Naive thymus-derived CD4-positive, alpha-beta T cell (primary cell): ENCODE measurements at places on chromosomes 1 and 21. TPM values are rescaled to one million over a fixed set of nuclear protein-coding genes. Genes with fewer than 3 reads are reported as not detected.

Gene DPT
- polyA plus RNA-seq, result not detected

Gene CLEC20A
- not detected for polyA plus RNA-seq

Gene BRDT
- not detected for polyA plus RNA-seq

Gene SFT2D2
- 35.9 TPM for polyA plus RNA-seq

Gene LGR6
- 0.22 TPM for polyA plus RNA-seq

Gene MXRA8
- polyA plus RNA-seq, result 0.66 TPM

Gene CMPK1
- 147 TPM for polyA plus RNA-seq

Gene KRTAP7-1
- polyA plus RNA-seq, result not detected

Gene WNT4
- polyA plus RNA-seq, result 0.05 TPM

Gene GJA5
- polyA plus RNA-seq, result not detected

DNA sequence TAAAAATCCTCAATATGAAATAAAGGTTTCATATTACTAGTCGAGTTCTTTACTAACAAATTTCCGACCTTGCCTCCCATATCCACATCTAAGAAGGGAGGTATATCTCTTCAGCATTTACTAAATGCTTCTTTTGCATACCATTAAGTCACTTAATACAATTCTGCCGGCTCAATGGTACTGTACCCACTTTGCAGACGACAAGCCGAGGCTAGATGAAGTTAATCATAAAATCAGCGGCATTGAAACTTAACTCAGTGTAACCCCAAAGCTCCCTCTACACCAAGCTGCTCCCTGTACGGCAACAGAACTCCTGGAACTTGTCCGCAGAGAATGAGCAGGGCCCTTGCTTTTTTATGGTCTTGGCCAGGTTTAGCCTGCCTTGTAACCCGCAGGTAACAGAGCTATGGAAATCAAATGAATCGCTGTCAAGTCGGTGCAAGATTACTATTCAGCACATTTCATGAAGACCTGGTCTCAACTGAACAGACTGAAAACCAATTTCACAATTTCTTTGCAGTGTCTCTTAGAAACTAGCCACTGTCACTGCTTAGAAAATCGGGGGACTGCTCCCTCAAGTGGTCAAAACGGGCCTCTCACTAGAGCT, 738 bp downstream of the INTS7 start:
- no peak for DNase-seq

DNA sequence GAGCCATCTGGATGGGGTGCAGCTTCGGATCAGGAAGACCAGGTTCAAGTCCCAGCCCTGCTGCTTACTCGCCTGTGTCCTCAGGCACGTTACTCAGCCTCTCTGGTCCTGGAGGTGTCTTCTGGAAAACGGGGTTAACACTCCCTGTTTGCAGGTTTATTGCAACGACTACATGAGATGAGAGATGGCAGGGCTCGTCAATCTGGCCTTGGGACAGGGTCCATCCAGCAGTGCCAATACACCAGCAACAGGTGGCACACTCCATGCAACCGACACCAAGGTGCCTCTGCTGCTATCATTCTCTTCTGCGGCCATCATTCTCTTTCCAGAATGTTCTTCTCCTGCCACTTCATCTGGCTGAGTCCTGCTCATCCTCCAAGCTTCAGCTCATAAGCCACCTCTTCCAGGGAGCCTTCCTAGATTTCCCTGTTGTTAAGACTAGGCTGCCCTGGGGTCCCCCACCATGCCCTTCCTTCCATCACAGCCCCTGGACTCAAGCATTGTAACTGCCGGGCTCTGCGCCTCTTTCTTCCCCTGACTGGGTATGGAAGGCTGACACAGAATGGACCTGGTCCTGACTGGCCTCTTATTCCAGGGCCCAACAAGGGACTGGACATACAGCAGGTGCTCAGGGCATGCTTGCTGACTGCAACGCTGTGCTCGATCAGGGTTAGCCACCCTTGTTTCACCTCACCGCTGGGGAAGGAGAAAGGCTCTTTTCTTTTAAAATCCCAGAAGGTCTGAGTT, 87.4 kb downstream of the DMRTB1 start:
- no peak for DNase-seq

DNA sequence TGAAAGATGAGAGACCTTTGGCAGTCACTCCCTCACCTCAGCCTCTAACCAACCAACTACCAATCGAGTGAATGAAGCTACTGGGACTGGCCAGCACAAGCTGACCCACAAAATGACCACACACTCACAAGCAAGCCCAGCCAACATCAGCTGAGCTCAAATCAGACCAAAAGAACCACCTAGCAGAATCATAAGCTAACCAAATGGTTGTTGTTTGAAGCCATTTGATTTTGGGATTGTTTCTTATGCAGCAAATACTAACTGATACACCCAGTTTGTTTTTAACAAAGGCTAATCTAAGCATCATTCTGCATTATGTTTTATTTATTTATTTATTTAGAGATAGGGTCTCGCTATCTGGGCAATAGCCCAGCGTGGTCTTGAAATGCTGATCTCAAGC, 310.4 kb downstream of the SETD4 start:
- DNase-seq, result no peak

DNA sequence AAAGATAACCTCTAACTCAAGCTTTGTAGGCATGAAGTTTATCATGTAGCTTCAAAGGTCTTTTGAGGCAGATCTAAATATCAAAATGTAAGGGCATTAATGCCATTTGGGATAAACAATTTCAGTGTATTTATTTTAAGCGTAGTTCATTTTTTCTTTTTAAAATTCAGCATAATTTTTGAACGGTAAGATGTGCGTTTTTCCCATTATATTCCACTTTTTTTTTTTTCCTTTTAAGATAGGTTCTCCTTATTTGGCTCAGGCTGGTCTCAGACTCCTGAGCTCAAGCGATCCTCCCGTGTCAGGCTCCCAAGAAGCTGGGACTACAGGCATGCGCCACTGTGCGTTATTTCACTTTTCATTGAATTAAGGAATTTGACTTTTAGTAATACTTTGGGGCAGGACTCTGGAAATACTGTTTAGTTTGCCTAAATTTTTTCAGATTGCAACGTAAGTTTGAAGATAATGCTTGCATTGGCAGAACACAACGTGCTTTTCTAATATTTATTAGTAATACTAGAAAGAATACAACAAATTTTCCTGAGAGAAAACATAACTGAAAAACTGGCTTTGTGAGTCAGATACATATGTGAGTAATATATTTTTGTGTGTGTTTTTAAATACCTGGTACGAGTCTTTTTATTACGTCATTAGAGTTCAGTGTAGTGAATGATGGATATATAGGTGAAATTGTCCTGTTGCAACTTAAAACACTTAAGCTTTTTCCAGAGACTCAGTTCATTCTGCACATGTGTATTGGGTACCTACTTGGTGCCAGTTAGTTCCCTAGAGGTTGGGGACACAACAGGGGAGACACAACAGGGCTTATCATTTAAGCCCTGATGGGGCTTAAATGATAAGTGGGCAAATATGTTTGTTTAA, 2.2 kb downstream of the RALGPS2 start:
- no peak for DNase-seq

GRCh38 chr1:47646676-47647075, 208.8 kb downstream of the FOXD2 start:
- no peak for DNase-seq

DNA sequence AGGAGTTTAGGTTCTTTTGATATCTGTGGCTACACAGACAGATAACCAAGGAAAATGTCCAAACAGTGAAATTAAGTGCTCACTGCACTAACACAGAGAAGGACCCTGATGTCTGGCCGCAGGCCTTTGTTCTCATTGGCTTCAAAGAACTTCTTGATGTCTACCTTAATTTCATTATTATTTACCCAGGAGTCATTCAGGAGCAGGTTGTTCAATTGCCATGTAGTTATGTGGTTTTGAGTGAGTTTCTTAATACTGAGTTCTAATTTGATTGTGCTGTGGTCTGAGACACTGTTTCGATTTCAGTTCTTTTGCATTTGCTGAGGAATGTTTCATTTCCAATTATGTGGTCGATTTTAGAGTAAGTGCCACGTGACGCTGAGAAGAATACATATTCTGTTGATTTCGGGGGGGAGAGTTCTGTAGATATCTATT, 15.2 kb upstream of the LGALS8 start:
- DNase-seq, result no peak

DNA sequence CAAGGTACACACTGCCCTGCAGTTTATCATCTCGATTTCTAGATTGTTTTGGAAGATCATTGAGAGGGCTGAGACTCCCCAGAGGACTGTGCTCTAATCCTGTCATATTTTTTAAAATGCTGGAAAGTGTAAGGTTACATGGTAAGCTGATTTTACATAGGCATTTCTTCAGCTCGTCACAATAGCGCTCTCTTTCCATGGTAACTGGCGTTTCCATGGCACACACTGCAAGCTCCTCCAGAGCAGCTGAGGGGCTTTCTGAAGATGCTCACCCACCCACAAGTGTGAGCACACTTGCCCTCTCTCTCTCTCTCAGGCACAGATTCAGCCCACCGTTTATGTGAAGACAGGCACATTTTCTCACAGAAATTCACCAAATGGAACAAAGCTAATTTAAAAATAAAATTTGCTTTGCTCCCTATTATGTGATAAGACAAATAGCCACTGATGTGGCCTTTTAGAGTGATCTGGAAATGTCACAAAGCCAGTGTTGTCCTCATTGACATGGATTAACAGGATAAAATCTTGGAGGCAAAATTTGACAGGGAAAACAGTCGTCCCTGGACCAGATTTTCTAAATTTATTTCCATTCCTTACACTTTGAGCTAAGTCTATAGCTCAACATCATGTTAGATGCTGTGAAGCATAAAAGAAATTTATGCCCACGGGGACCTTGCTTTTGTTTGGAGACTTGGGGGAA, 421.5 kb downstream of the RWDD3 start:
- DNase-seq, result no peak

DNA sequence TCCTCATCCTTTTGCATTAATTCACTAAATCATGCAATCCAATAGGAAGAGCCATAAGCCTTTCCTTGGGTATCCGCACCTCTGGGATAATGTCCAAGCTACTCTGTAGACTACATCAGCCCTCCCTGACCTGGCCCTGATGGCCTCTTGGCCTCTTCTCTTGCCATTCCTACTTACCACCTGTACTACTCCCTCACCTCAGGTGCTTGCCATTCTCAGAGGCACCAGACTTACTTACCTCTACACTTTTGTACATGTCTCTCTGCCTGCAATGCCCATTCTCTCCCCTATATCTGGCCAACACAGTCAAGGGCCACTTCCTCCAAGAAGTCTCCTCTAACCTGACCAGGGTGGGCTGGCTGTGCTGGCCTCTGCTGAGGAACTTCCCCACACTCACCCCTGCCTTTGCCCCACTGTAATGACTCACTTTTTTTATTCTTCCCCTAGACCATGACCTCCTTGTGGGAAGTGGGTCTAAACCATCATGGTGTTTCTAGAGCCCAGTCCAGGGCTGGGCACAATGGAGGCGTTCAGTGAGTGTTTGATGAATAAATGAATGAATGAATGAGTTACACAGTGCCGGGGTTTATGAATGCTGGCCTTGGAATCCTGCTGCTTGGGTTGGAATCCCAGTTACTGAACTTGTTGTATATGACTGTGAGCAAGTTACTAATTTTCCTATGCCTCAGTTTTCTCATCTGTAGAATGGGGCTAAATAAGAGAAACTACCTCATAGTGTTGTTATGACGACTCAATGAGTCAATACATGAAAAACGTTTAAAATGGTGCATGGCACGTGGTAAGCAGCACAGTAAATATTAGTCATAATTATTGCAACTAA, 179.8 kb downstream of the FOXD2 start:
- DNase-seq, result no peak

GRCh38 chr1:150678988-150679387, 18.0 kb downstream of the GOLPH3L start:
- no peak for DNase-seq

DNA sequence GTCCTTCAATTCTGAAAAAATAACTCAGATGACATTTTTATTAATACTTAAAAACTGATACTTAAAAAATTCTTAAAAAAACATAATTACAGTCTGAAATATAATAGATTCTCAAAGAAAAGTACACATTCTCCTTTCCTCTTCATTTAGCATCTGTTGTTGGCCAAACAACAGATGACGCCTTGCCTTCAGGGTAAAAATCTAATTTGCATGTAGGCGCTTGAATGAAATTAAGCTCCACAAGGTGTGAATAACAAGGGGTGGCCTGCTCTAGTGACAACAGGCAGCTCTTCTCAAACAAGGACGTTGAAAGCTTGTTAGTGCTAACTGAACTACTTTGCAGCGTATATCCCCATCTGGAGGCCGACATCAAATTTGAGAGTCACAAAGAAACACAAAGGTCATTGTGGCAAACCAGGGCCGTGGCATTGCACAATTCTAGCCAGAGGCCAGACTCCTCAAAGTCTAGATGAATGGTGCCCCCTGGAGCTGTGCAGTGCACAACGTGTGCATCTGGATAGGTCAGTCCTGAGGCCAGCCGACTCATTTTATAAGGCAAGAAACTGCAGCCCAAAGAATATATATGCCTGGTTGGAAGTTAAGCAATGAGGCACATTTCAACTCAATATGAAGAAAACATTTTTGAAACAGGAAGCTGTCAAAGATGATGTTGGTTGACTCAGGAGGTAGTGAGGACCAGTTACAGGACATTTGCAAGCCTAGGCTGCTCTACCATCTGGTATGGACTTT, 459.2 kb upstream of the RUNX1 start:
- no peak for DNase-seq

- no peak for DNase-seq
These were observed 49.1 kb upstream of the CTPS1 start for GRCh38 chr1:40930174-40930964.

DNA sequence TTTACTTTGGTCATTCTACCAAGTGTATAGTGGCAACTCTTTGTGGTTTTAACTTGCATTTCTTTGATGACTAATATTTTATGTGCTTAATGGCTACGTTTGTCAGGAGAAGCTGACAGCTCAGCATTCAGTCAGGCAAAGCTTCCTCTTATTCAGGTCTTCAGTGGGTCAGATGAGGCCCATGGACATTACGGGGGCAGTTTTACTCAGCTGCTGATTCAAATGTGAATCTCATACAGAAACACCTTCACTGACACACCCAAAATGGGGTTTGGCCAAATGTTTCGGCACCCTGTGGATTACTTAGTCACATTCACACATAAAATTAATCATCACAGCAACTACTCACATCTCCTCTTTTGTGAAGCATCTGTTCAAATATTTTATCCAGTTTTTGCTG, 104.9 kb upstream of the PLD5 start:
- DNase-seq, result no peak

DNA sequence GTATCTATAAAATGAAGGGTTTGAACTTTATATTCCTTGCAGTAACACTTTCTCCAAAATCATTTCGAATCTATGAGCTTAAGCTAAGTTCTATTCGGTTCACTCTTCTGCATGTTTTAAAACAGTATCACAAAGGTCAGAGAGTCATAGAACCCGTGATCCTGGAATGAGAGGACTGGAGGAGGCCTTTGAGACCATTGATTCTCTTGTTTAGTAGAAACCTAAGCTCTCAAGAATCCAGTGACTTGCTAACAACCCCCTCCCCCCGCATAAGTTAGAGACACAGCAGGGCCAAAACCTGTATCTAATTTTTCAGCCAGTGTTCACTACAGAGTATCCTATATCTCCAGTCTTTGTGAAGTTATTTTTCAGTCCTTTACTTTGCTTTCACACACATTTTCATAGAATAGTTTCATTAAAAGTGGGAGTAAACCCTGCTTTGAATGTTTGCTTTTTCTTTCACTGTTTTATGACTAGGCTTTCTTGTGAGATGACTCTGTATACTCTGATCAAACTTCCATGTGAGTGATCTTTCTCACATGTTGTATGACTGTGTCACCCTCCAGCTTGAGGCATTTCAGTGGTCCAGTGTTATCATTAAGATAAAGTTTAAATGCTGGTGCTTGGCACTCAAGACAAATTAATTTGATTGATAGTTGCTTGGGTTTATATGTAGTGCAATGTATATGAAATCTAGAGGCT, 275.4 kb upstream of the SGIP1 start:
- no peak for DNase-seq

GRCh38 chr1:201944639-201945038, 1.7 kb downstream of the LMOD1 start:
- DNase-seq, result no peak
